ENCODE measurements at places on chromosomes 6 and 20.

DNA sequence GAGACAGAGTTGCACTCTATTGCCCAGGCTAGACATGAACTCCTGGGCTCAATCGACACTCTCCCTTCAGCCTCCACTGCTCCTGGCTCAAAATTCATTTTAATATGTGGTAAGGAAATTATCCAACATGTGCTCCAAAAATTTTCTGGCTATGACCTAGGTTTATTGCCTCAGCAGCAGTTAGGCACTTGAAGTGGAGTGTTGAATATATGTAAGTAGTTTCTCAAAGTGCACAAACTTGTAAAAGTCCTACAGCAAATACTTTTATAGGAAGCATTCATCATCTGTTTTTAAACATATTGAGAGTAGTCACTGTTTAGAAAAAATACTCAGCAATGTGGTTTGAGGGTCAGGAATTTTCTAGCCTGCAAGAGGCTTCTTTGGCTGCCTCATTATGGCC lies 13.2 kb downstream of the FILIP1 start:
- DNase-seq: no peak

DNA sequence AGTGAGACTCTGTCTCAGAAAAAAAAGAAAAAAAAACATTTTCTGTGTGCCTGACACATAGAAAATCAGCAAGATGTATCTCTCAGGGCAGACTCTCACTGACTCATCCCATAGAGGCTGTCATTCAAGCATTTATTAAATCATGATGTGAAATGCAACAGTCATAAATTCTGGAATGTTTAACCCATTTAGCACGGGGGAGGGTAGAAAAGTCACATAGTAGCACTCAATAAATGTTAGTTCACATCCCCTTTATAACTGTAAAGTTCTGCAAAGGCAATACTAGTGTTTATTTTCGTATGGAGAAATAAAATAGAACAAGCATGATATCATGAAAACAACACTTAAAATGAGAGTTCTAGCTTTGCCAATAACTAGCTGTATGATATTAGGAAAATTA lies 15.5 kb upstream of the CARMIL1 start:
- DNase-seq: no peak

DNA sequence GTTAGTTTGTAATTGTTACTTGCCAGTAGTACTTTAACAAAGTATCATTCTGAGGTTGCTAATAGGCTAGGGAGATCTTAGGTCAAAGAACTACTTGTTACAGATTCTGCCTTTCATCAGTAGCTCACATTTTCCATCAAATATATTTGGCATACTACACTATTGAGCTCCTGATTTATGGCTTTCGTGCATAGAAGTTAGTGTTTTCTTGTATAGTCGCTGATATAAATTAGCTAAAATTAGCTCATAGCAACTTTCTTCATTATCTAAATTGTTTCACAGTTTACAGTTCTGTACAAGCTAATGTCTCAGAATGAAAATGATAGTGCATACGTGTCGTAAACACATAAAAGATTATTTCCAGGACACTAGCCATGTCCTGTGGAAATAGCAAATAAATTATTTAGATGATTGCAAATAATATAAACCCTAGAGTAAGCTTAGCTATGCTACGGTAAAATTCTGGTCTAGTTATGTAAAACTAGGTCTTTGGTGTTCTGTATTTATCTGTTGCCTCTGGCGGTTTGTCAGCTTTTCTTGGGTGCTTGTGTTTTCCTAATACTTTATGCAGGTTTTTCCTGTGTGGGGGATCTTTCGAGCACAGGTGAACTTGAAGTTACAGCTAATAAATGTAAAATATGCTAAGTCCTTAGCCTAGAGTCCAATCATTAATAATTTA lies 15.1 kb downstream of the PDE7B start:
- DNase-seq: no peak

DNA sequence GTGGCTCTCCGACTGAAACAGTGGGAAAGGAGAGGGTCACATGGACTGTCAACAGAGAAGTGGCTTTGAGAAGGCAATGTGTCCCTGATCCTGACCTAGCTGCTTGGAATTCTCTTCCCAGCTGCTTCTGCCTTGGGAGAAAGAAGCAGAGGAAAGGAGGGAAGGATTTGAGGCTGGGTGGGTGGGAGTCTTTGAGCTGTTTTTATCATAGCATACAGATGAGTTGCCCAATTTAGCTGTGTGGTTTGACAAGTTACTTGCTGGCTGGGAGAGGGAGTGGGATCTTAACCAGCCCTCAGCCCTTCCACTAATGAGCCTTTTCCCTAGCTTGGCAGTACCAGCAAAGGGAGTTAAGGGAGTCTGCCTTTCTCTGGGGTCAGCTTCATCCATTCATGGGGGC lies 51.1 kb upstream of the MYL9 start:
- no peak for DNase-seq

- DNase-seq: no peak
Measured at GRCh38 chr6:86937219-86938079, at the start of gene HTR1E. HTR1E (plus strand) TSS chr6:86937528; CDS start chr6:87015335, 77,807 bp downstream.

GRCh38 chr6:168799067-168799466 lies 358.1 kb downstream of the SMOC2 start:
- no peak for DNase-seq

- no peak for DNase-seq
Measured at GRCh38 chr6:121008553-121008952, 325.7 kb downstream of the TBC1D32 start.

- DNase-seq: no peak
Measured at GRCh38 chr6:12262236-12263061, 27.7 kb upstream of the EDN1 start.

DNA sequence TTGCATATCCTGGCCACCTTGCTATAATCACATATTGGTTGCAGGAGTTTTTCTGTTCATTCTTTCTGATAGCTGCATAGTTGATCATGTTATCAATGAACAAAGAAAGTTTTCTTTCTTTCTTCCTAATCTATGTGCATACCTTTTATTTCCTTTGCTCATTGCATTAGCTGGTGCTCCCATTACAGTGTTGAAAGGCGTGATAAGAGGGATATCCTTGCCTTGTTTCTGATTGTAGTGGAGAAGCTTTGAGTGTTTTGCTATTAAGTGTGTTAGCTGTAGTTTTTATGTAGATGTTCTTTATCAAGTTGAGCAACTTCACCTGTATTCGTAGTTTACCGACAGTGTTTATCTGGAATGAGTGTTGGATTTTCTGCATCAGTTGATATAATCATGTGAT lies 14.6 kb downstream of the STXBP5 start:
- DNase-seq: no peak

DNA sequence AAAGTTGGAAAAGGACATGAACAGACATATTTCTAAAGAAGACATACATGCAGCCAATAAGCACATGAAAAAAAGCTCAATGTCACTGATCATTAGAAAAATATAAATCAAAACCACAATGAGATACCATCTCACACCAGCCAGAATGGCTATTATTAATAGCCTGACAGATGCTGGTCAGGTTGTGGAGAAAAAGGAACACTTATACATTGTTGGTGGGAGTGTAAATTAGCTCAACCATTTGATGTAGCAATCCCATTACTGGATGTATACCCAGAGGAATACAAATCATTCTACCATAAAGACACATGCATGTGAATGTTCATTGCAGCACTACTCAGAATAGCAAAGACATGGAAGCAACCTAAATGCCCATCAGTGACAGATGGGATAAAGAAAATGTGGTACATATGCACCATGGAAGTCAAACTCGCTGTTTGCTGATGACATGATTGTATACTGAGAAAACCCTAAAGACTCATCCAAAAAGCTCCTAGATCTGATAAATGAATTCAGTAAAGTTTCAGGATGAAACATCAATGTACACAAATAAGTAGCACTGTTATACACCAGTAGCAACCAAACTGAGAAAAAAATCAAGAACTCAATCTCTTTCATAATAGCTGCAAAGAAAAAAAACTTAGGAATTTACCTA lies 196.8 kb downstream of the ADGB start:
- no peak for DNase-seq

DNA sequence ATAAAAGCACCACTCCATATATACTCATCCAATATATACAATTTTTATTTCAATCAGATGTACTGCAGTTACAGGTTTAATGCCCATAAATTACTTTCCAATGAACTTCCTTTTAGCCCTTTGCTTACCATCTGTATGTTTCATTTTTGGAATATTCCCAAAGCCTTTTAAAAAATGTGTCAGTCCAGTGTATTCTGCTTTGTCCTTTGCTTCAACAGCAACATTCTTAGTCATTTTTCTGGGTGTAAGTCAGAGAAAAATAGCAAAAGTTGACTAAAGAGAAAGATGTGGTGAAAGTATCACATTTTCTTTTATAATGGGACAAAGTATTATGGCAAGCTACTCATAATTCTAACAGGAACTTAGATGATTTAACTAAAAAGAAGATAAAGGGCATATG lies 15.2 kb downstream of the DSE start:
- DNase-seq: no peak

DNA sequence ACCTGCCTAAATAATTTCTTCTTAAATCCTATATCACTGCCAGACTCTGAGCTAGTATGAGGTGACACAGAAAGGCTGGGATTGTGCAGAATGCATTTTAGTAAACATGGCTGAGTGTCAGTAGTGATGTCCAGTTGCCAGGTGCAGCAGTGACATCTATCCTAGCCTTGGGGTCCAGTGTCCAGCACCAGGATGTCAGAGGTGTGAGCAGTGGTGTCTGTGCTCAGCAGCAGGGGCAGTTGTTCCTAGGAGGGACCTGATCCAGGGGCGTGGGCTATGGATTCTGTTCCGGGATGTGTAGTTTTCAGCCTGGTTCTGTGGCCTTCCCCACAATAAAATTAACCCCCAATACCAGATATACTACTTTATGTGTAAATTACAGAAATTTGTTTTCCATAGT lies 6.0 kb downstream of the HLA-C start:
- DNase-seq: no peak

- no peak for DNase-seq
Measured at GRCh38 chr20:53447316-53447715, 146.3 kb downstream of the ZNF217 start.

DNA sequence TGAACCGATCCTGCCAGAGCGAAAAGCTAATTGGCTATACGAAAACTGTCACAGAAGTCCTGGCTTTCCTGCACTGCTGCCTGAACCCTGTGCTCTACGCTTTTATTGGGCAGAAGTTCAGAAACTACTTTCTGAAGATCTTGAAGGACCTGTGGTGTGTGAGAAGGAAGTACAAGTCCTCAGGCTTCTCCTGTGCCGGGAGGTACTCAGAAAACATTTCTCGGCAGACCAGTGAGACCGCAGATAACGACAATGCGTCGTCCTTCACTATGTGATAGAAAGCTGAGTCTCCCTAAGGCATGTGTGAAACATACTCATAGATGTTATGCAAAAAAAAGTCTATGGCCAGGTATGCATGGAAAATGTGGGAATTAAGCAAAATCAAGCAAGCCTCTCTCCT lies 14.2 kb downstream of the CCR6 start:
- DNase-seq: no peak

DNA sequence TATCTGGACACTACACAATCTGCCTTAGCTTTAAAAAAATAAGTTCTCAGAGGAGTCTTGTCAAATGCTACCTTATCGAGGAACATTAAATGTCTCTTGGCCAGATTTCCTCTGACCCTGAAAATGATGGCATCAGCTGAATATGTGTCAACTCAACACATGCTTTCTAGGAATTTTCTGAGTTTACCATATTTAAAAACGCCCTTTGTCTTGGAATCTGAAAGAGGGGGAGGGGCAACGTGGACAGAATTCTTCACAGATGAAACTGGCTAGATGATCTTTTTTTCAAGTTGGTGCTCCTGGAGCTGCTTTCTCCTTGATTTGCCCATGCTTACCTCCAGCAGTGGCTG lies 5.1 kb downstream of the SOX4 start:
- no peak for DNase-seq

- no peak for DNase-seq
Measured at GRCh38 chr6:153058291-153058690, 55.8 kb upstream of the MTRF1L start.

DNA sequence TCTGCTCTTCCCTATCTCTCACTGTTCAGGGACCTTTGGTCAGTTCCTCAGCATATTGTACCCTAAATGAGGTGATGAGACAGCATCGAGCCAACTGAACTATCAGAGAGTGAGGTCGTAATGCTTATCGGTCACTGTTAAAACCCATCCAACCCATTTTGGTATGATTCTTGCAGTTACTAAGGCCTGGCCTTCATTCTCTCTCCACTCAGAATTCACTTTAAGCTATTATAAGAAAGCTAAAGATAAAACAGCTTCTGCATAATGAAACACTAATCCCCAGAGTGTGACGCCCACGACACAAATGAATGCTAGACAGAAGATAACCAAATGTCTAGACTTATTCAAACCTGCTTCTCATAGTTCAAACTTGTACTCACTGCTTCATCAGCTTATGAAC lies 175.8 kb downstream of the GMPR start:
- DNase-seq: no peak

DNA sequence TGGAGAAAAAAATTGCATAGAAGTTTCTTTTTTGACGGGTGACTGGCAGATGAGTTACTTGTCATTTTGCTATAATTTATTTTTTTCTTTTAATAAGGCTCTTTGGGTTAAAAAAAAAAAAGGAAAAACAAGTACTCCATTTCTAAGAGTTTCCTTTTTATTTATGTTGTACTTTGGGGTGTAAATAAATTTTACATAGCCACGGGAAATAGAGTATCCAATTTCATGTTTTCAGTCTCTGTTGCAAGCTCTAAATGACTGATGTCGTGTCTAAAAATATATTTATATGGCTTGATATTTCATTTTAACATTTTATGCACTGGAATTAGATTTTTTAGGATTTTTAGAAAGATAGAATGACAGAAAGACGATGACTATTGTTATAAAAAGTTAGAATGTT lies 3.4 kb downstream of the EYA4 start:
- no peak for DNase-seq

GRCh38 chr6:30960907-30961673 lies 20.3 kb downstream of the MUCL3 start:
- no peak for DNase-seq

DNA sequence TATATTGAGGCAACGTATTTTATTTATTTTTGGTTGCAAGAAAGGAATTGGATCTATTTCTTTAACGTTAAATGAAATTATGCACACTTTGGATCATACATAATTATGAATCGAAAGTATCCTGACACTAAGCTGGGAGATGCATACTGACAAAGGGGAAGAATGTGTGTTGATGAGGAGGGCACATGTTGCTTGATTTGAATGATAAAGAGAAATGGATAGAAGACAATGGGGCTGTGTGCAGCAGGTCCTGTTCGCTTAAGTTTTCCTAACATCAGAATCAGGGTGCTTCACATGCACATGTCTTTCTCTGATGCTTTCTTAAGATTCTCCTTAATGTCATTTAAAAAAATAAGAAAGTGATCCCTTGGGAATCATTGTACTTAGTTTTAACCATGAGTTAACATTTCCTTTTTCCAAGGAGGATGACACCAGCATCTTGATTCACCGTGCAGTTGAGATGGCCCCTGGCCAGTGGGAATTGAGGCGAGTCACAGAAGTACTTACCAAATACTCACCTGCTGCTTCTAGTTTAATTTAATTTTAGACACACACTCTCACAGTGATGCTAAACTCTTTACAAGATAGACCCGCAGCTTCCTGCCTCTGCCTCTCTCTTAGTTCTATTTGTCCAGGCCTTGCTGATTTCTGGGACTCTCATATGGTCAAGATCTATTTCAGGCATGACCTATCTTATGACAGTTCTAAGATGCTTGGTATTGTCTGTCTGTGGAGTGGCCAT lies 116.5 kb downstream of the CLIC5 start:
- DNase-seq: no peak

Measured in stimulated activated naive CD4-positive, alpha-beta T cell (primary cell).